CD4-positive, alpha-beta T cell treated with Interleukin-2 at 100 ng/mL for 4 hours (primary cell): ENCODE measurements at places on chromosomes 4 and X.

DNA sequence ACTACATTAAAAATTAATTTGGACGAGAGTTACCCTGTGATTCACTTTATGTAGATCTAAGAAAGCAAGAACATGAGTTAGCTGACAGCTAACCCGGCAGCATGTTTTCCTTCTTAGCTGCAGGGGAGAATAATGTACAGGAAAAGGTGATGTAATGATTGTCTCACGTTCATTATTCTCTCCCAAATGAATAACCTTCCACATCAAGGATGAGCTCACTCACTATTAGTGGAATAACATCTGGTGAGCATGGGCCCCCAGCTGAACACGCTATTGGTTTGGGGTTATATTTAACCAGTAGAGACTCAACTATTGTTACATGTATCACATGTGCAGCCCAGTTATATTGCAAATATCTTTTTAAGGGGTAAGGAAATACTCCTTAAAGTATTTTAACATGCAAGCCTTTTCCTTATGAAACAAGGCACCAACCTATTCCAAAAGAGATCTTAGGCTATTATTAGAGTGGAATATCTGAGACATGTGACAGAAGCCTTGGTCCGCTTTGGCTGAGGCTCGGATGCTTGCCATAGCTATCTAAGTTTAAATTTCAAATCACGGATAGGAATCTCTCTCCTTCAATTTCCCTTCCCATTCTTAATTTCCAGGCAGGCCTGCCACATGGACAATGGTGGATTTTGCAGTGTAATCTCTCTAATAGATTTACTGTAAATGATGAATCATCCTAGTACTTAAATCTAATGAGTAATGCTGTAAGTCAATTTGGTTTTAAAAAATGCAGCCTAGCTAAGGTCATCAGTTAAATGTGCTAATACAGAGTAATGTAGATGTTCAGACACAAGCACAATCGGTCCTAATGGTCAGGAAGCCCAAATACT, 99.0 kb upstream of the OTUD4 start:
- DNase-seq: no peak

DNA sequence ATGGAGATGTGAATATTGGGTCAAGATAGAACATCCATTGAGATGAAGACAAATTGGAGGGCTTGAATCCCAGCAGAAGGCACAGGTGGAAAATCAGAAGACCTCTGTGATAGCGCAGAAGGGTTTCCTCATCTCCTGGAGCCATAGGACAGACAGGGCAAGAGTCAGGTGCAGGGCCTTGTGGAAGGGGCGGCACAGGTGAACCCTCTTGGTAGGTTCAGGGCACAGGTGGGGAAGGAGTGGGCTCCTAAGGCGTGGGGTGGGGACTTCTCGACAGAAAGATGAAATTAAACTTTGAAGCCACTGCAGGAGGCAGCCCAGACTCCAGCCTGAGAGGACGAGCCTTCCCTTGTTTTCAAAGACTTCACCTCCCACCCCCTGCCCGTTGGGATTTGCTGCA, 9.3 kb upstream of the RGS12 start:
- no peak for DNase-seq

GRCh38 chr4:148893095-148893494, 450.9 kb upstream of the NR3C2 start:
- DNase-seq: no peak

- no peak for DNase-seq
These were observed 190.1 kb downstream of the SHROOM3 start for GRCh38 chr4:76624931-76625715.

GRCh38 chr4:185730387-185730786, 81.6 kb downstream of the SORBS2 start:
- DNase-seq: no peak

DNA sequence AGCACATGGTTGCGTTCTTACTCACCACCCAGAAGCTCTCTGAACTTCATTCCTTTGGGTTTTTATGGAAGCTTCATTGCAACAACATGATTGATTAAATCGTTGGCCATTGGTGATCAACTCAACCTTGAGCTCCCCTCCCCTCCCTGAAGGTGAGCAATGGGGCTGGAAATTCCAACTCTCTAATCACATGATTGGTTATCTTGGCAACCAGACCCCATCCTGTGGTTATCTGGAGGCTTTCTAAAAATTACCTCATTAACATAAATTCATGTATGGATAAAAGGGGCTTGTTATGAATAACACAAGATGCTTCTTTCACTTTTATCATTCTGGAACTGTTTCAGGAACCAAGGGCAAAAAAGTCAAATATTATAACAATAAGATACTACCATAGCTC, 34.6 kb upstream of the NMU start:
- DNase-seq: no peak

GRCh38 chr4:24091639-24092233, 201.9 kb upstream of the PPARGC1A start:
- DNase-seq: no peak

DNA sequence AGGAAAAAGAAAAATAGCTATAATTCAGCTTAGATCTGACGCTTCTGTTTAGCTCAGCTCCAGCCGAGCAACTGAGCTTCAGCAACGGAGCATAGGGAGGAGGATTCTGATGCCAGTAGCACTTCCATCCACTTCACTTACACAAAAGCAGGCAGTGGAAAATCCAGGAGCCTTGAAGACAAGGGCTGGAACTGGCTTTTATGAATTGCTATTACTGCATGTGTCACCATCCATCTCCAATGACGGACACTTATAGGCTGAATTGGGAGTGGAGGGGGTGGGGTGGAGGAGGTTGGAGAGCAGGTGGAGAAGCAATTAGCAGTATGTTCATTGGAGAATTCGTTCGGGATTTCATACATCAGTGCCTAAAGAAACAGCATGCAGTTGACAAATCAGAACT, 15.6 kb downstream of the ENOX2 start:
- no peak for DNase-seq

- no peak for DNase-seq
These were observed 81.0 kb upstream of the SMARCAD1 start for GRCh38 chr4:94126669-94127068.

DNA sequence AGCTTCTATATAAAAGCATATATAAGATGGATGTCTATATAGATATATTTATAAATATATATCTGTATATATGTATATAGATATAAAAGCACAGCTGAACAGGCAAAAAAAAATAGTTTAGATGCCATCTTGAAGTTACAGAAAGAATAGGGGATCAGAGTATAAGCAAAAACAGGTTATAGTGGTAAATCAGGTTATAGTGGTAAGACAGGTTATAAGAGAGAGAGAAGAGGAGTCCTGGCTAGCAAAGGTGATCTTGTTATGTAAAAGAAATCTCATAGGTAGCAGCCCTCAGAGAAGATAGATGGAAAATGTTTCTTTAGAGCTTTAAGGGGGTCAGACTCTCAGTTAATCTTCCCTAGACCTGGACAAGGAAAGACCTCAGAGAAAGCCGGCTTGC, 1263.1 kb downstream of the PCDH7 start:
- no peak for DNase-seq

DNA sequence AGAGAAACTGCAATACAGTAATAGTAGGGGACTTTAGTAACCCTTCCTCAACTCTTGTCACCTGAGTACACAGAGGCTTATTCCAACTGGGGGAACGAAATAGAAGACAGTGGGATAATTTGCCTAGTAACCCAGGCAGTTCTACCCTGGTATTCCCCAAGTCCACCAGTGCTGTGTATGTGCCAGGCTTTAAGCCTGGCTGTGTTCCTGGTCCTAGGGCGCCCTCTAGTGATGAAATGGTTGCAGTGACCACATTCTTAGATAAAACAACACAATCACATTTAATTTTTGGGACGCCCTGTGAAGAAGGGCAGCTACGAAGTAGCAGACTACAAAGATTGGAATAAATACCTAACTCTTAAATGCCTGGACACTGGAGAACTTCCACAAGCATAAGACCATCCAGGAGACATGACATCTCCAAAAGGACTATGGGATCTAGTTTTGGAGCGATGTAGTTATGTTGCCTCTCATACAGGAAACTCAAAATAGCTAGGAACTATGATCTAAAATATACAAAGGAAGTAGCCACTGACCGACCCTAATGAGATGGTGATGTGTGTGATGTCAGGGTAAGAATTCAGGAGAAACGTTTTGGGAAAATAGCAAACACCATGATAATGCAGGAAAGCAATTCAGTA, 288.5 kb upstream of the ZCCHC13 start:
- peak; percentile 66 for DNase-seq

DNA sequence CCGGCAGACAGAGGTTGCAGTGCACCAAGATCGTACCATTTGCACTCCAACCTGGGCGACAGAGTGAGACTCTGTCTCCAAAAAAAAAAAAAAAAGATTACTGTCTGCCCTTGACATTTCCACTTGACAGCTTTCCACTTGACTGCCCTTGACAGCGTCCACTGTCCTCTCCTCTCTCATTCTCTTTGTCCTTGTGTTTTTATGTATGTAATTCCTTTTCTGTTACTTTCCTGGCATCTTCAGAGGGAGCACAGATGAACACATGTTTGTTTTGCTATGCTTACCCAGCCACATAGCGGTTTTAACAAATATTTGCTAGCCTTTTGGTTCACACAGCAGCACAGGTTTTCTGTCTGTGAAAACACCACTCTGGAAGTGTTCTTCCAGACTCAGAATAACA, 26.2 kb downstream of the SYAP1 start:
- no peak for DNase-seq

DNA sequence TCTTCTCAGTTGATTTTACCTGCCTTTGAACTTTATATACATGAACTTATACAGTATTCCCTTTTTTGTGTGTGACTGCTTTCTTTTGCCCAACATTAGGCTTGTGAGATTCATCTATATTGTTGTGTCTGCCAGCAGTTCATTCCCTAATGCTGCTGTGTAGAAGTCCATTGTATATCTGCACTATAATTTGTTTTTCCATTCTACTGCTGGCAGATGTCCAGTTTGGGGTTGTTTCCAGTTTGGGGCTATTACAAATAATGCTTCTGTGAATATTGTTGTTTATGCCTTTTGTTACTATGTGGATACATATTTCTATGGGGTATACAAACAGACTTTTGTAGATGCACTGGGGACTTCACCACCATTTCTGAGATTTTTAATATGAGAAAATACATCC, 268.4 kb downstream of the DCTD start:
- no peak for DNase-seq

- no peak for DNase-seq
These were observed 39.3 kb downstream of the EVC start for GRCh38 chr4:5750052-5750945.

DNA sequence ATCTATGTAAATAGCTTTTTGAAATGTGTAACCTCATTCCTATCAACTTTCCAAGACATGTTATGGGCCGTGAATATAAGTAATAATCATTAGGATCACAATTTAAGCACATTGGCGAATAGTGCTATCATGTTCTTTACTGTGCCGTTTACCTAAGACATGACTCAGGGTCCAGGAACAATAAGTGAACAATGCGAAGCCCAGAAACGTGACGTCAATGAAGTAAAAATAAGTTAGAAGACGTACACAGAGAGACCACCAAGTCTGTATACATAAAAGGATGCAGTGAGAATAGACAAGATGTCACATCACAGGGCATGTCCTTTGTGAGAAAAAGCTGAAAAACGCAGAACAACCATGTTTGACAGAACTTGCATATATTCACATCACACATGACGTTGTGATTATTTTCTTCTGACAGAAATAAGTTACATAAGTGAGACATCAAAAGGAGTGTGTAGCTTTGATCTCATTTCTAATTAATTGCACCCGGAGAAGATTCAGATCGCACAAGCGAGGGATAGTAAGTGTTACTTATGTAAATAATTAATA, 49.4 kb upstream of the FAT1 start:
- no peak for DNase-seq

- DNase-seq: no peak
These were observed 186.5 kb downstream of the ANTXR2 start for GRCh38 chr4:79886557-79886956.

- DNase-seq: no peak
These were observed 19.1 kb downstream of the MTNR1A start for GRCh38 chr4:186536285-186536684.

GRCh38 chr4:12979797-12980196, 504.3 kb downstream of the RAB28 start:
- no peak for DNase-seq

- no peak for DNase-seq
These were observed 68.7 kb downstream of the APBB2 start for GRCh38 chr4:41145571-41146078.

- DNase-seq: no peak
These were observed 22.0 kb upstream of the FAM9C start for GRCh38 chrX:13066391-13066790.

GRCh38 chr4:82593411-82593810, 31.6 kb upstream of the TMEM150C start:
- DNase-seq: no peak

DNA sequence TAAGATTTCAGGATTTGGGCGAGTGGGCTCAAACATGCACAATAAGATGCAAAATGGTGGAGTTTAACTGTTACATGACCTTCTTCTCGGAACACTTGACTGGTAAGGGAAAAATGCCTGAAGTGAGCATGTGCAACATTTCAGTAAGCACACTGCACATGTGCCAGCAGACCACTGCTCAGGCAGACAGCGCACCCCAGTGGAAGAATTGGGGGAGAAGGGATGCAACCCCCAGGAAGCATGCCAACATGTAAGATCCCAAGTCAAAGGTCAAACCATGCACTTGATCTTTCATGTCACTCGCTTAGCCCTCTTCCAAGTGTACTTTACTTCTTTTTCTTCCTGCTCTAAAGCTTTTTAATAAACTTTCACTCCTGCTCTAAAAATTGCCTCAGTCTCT, 256.3 kb downstream of the CENPC start:
- DNase-seq: no peak
